Ammon's horn (tissue), 1 donor: ENCODE measurements at places on chromosomes 2 and 18.

DNA sequence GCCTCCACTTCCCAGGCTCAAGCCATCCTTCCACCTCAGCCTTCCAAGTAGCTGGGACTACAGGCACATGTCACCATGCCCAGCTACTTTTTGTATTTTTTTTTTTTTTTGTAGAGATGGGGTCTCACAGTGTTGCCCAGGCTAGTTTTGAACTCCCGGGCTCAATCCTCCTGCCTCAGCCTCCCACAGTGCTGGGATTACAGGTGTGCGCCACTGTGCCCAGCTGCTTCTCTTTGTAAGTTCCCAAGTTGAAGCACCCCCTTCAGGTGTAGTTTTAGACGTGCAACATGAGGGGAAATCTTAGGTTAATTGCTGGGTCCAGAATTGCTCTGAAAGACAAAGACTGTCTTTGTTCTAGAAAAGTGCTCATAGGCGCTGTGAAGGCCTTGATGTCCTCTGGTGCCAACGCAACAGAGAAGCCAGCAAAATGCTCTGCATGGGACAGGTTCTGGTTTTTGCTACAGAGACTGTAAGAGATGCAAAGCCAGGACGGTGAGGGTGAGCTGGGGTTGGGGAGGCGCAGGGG is 46.6 kb downstream of the RRM2 start:
- DNase-seq, result no peak

DNA sequence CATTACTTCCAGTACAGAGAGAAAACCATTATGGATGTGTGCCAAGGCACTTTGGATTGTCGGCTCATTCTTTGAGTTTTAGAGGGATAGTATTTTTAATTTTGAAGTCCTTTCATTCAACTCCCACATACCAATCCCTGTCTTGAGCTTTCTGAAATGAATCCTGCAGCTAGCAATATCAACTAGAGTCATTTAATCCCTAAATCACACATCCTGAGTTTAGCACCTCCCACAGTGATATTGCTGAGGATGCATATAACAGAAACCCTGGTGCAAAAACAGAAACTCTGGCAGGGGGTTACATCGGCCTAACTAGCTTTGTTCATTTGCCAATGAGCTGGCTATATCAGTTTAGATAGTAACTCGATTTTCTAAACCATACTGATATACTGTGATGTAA is 427.3 kb downstream of the LRP1B start:
- no peak for DNase-seq

DNA sequence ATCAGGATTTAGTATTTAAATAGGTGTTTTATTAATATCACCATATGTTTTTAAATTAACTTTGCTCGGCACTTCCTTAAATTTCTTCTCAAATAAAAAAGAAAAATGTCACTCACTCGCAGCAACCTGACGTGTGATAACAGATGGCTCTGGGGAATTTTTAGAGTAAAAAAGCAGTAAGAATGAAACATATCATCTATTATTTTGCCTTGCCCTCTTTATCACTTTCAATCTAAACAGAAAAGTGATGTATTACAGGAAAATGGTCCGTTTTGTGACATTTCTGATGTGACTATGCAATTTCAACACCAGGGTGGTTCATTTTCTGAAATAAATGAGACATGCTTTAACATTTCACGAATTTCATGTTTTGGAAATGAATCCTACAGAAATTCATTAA is 1368.0 kb upstream of the LRRTM1 start:
- no peak for DNase-seq

GRCh38 chr2:105868060-105868459 is 123.3 kb downstream of the NCK2 start:
- no peak for DNase-seq

- DNase-seq, result no peak
Measured at GRCh38 chr2:124264551-124265091, 239.5 kb downstream of the CNTNAP5 start.

DNA sequence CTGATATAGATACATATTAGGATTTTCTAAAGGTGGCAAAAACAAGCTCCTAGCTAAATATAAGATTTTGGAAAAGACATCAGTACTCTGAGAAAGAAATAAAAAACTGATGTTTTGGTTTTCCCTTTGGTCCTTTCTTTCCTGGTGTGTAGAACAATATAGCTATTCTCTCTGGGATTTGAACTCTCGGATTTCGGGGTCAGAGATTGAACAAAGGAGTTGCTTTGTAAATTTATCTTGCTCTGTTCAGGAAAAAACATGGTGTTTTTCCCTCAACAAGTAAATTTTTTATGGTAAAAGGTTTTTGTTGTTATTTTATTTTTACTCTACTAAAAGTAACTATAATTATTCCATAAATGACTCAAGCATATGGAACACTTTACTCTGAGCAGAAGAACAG is 889.3 kb downstream of the ERBB4 start:
- no peak for DNase-seq

DNA sequence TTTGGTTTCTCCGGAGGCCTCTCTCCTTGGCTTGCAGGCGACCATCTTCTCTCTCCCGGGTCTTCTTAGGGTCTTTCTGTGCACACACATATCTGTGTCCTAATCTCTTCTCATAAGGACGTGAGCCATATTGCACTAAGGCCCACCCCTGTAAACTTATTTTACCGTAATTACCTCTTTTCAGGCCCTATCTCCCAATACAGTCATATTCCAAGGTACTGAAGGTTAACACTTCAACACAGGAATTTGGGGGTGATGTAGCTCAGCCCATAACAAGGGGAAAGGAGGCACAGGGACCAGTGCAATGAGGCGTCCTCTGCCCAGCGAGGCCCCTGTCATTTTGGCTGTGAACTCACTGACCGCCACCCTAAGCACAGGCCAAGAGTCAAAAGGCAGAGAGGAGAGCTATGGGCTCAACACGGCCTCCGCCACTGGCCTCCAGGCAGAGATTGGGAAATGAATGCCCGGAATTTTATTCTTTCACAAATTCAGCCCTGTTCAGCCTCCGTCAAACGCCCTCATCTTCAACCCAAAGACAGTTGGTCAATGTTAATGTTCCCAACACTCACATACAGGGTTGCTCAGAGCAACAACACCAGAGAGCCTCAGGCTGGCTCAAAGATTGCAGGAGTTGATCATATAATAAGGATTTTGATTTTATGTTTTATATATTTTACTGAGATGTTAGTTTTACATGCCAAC is 15.9 kb upstream of the NMUR1 start:
- no peak for DNase-seq

DNA sequence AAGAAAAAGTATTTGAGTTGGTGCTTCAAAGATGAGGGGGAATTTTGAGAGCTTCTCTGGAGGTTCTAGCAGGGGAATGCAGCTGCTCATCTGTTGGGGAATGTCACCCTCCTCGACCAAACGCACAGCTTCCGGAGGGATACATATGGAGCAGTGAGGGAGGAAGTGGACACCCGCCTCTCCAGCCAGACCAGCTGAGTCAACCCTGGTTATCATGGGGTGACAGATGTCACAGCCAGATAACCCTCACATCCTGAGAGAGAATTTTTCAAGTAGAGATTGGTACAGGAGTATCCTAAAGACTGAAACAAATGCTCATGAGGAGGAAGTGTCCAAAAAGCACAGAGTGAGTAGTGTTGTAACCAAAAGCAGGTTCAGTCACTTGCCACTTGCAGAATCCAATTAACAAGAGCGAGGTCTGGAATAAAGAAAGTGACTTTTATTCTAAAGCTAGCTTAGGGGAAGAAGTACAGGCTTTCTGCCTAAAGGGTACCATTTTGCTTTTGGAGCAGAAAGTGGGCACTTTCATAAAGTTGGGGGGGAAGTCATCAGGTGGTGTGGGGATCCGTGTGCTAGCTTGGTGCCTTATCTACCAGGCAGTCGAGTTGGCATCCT is 395.2 kb downstream of the RAD51AP2 start:
- no peak for DNase-seq

GRCh38 chr2:100639588-100640390 is 77.0 kb downstream of the PDCL3 start:
- no peak for DNase-seq

DNA sequence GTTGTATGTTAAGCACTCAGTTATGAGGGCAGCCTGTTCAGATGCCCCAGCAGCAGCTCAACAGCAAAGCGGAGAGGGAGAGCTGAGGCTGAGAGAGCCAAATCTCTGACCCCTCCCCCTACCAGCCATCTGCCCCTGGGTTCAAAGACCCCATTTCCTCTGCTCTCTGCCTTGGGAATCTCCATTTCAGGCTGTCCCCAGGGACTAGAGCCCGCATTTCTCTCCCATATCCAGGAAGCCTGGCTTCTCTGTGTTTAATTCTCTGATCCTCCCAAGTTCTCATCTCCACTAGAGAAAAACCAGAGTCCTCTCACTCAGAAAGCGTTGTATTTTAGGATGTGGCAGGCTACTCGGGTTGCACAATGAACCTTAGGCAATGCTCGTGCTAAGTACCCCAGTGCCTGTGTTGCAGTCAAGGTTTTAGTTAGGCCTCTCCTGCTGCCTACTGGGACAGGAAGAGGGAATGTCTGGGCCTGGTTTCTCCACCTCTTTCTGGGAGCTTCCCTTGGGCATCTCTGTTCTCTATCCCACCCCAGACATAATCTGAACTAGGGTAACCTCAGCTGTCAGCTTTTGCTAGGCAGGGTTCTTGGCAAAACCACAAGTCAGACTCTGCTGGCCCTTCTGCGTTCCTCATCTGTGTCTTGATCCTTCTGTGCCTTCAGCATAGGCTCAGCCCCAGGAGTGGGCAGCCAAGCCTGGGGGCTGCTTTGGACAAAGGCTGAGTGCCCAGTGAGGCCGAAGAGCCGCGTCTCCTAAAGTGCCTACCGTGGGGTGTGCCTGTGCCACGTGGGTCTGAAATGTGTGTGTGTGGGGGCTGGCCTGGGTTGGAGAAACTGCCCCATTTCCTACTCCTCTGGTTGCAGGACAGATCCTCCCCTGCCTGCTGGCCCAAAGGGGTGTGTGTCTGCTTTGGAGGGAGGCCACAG is 96.8 kb downstream of the STPG4 start:
- DNase-seq, result peak; percentile 65

DNA sequence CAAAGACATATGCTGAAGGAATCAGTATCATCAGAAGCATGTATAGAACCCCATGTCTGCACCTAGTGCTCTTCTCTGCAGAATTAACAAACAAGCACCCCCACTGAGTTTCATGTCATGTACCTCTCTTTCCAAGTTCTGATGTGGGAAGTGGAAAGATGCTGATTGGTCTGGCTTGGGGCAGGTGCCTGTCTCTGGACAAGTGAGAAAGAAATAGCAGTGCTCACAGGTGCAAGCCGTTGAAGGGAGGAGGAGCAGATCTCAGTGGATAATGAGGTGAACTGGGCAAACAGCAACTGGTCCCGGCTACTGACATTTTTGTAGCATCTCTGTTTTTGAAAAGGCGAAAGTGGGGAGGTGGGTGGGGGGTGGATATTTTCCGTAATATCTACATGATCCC is 17.5 kb upstream of the ACVR1 start:
- DNase-seq, result no peak

GRCh38 chr2:201699416-201699815 is 972 bp upstream of the MPP4 start:
- no peak for DNase-seq

GRCh38 chr18:60277855-60278480 is 94.6 kb downstream of the MC4R start:
- no peak for DNase-seq

DNA sequence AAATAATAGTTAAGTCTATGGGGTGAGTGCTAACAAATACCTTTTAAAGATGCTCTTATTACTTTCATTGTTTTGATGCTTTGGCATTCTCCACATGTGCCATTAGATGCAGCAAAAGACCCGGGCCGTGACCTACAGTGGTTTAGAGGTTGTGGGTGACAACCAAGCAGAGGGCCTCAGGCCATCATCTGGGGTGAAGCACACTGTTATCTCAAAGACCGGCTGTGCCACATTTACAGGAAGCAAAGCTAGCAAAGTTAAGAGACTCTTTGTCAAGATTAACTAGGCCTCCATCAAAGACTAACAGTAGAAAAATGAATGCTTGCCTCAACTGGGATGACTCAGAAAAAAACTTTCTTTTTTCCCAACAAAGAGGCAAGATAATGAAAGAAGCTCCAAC is 695.3 kb downstream of the SATB2 start:
- DNase-seq, result no peak

GRCh38 chr2:18611184-18611583 is 21.8 kb upstream of the NT5C1B start:
- no peak for DNase-seq

GRCh38 chr2:42923580-42924417 is 131.4 kb upstream of the HAAO start:
- no peak for DNase-seq

GRCh38 chr2:26840937-26841610 is 6.9 kb upstream of the DPYSL5 start:
- no peak for DNase-seq

- no peak for DNase-seq
Measured at GRCh38 chr18:12236141-12236540, 18.0 kb upstream of the CIDEA start.

GRCh38 chr2:24024018-24024417 is 14.1 kb downstream of the MFSD2B start:
- DNase-seq, result no peak

- DNase-seq, result no peak
Measured at GRCh38 chr2:239188536-239188935, 212.3 kb downstream of the HDAC4 start.

- DNase-seq, result no peak
Measured at GRCh38 chr2:171540437-171540836, 18.2 kb downstream of the CYBRD1 start.

GRCh38 chr2:156427074-156427473 is 9.1 kb upstream of the GPD2 start:
- DNase-seq, result no peak

- no peak for DNase-seq
Measured at GRCh38 chr2:60557486-60557864, 4.0 kb upstream of the BCL11A start.
